ENCODE measurements at places on chromosomes 5 and 9.

DNA sequence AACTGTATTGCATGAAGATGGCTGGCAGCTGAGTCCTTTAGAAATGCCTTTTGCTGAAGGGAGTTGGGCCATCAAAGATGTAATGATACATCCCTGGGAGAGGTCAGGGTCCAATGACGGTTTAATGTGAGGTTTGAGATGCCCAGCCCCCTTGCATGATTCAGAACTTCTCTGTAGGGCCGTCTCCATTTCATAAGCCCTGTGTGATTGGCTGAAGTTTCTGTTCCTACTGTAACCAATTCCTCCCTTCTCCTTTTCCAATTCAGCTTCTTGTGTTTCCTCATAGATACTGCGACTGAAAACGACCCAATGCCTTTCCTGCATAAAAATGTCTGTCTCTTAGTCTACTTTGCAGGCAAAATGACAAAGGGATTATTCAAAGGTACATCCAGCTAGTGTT lies 47.9 kb upstream of the ST8SIA4 start:
- DNase-seq = no peak

DNA sequence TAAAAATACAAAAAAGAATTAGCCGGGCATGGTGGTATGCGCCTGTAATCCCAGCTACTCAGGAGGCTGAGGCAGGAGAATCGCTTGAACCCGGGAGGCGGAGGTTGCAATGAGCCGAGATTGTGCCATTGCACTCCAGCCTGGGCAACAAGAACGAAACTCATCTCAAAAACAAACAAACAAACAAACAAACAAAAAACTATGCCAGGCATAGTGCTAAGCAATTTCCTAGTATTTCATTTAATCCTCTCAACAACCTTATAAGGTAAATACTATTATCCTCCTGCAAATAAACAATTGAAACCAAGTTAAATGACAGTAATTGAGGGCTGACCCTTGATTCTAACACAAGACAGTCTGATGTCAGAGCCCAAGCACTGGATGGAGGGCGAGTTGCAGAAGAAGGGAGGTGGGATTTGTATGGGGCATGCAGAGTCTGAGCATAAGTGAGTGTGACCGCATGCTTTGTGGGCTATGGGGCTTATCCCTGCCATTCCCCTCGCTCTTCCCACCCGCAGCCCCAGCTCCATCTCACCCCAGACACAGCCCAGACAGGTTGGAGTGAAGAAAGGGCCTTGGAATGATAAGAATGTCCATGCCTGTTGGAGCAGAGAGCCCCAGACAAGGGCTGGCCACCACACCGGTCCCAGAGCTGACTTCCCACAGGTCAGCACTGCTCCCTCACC lies 24.3 kb upstream of the RPS14 start:
- no peak for DNase-seq

DNA sequence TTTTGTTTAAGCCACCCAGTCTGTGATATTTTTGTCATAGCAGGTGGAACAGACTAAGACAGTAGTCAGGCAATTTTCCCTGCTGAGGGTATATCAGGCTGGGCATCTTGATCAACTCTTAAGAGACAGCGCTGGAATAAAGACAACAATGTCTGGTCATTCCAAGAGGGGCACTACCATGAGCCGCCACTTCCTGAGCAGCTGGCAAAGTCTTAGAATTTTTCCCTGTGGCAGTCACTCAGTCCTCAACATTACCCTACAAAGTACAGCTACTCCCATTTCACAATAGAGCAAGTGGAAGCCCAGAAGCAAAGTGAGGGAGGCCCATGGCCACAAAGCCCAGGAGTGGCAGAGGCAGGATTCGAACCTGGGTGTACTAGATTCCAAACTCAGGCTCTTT lies 74.8 kb downstream of the SH3PXD2B start:
- DNase-seq = no peak

GRCh38 chr5:170000155-170000554 lies 19.9 kb upstream of the INSYN2B start:
- DNase-seq = no peak

DNA sequence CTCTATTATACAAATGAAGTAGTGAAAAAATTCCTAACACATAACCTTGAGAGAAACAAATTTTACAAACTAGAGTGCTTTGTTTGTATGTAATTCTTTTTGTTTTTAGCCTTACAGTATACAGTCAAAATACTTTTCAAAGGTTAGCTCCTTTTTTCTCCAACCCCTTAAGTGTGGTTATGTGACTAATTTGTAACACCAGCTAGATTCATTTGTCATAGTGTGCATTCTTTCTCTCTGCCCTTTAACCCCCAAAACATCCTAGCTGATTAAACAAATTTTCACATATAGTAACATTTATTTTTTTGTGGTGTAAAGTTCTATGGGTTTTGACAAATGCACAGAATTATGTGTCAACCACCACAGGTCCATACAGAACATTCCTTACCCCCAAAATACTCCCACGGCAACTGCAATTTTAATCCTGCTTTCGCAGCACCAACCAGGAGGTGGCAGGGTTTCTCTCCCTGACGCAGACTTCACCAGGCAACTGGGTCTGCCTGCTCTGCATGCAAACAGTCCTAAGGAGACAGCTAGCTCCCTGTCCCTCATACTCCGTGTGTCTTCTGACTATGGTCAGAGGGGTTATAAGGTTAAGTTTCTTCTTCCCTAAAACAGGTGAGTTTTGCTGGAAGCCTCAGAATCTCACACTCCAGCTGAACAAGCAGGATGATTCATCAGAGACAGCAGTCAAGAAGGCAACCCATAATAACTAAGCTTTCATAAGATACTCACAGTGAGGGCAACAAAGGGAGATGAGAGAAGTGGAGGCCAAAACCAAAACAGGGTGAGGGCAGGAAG lies 44.5 kb upstream of the NR5A1 start:
- no peak for DNase-seq

- DNase-seq = no peak
Measured at GRCh38 chr5:116964438-116964837, 389.8 kb upstream of the SEMA6A start.

DNA sequence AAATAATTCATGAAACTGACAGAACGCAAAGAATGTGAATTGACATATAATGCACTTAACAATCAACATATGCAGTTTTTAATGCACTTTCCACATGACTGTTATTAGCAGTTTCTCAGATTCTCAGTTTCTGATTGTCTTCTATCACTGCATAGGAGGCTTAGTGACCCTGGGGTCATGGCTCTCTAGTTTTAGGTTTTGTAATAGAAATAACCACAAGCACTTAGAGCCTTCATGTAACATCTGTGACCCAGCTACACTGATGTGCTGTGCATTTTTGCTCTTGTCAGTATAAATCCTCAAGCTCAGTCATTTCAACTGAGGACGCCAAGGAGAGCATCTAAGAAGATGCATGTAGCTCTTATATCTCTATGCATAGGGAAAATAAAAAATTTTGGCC lies 163.1 kb upstream of the IZUMO3 start:
- no peak for DNase-seq

- DNase-seq = no peak
Measured at GRCh38 chr9:13904746-13905145, 409.2 kb downstream of the NFIB start.

DNA sequence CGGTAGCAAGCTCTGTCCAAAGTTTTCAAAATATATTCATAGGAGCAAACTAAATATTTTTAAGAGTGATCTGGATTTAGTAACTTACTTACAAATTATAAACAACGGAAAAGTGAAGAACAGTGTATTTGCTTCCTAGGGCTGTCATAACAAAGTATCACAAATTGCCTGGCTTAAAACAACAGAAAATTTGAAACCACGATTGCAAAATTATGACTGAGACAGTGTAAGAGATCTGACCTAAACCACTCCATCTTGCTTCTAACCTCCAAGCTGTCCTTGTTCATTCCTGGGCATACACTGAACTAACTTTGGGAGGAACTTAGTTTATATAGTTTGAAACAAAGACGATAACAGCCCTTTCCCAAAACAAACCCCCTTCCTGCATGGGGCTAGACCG lies 202.0 kb upstream of the CDH6 start:
- no peak for DNase-seq

DNA sequence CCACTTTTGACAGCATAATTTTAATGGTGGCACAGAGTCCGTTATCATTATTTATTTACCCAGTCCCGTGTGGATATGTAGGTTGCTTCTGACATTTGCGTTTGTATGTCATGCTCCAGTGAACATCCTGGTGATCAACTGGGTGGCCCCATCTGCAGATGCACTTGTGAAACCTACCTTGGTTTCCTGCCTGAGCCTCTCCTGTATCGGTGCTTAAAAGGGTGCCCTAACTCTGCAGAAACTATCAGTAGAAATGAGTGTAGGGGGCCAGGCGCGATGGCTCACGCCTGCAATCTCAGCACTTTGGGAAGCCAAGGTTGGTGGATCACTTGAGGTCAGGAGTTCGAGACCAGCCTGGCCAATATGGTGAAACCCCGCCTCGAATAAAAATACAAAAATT lies 92.1 kb upstream of the IER5L start:
- no peak for DNase-seq

DNA sequence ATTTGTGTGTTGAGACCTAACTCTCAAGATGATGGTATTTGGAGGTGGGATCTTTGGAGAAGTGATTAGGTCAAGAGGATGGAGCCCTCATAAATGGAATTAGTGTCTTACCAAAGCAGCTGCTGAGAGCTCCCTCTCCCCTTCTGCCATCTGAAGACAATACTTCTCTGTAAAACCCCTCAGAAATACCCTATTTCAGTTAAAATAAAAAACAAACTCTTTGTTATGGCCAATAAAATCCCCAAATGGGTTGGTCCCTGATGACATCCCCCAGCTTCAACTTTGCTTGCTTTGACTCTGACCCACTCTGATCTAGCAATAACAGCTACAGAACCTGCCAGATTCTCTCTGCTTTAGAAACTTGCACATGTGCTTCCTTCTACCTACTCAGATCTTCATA lies 100.9 kb downstream of the SNCAIP start:
- DNase-seq = no peak

DNA sequence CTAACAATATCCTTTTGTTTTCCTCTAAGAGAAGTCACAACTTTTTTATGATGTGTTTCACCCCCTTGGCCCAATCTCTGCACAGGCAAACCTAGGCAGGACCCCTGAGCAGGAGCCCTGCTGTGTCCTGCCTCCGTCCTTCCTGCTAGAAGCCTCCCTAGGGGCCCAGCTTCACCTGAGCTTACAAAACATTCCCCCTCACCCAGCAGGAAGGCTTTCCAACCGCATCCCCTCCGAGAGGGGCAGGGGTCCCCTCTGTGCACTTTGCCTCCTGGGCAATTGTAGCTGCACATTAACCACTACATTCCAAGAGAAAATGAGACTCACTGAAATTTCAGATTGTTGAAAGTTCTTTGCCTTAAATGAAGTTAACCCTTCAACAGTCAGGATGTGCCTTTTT lies 176.2 kb downstream of the IRX2 start:
- no peak for DNase-seq

GRCh38 chr5:80125962-80126480 lies 90.9 kb downstream of the THBS4 start:
- no peak for DNase-seq

GRCh38 chr5:178281331-178281730 lies 48.7 kb upstream of the PHYKPL start:
- no peak for DNase-seq

GRCh38 chr5:63554191-63554590 lies 408.1 kb downstream of the HTR1A start:
- DNase-seq = no peak

DNA sequence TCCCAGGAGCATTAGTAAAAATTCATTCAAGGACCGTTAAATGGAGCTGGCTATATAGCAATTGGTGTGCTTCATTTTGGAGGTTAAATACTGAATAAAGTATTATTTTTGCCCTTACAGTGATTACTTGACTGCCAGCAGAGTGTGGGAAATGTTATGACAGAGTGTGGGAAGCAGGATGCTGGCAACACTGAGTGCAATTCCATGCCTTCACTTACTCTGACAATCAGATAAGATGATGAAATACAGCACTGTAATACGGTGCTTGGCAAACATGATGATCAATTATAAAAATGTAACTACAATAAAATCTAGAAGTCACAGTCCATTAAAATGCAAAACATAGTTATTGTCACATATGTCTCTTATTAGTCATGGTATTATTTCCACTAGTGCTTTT lies 651.3 kb downstream of the PTPRD start:
- DNase-seq = no peak

DNA sequence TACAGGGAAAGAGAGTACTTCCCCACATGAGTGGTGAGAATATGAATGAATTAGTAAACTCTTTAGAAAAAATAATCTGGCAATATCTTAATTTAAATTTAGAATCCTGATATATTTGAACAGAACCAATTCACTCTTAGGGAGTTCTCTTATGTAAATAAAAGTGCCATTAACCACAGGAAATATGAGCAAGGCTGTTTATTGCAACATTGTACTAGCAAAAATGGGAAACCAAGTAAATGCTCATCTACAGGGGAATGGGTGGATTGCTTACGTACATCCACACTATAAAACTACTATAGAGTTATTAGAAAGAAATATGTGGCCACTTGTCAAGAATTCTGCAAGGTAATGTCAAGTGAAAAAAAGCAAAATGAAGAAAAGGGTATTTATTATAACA lies 274.5 kb downstream of the TLE1 start:
- no peak for DNase-seq
